ENCODE measurements at places on chromosomes 13 and 19.
A peak's percentile ranks its signal among the peaks of the same experiment; 100 is the strongest.

GRCh38 chr13:63128716-63129115 lies 1713.1 kb upstream of the PCDH20 start:
- no peak for DNase-seq

DNA sequence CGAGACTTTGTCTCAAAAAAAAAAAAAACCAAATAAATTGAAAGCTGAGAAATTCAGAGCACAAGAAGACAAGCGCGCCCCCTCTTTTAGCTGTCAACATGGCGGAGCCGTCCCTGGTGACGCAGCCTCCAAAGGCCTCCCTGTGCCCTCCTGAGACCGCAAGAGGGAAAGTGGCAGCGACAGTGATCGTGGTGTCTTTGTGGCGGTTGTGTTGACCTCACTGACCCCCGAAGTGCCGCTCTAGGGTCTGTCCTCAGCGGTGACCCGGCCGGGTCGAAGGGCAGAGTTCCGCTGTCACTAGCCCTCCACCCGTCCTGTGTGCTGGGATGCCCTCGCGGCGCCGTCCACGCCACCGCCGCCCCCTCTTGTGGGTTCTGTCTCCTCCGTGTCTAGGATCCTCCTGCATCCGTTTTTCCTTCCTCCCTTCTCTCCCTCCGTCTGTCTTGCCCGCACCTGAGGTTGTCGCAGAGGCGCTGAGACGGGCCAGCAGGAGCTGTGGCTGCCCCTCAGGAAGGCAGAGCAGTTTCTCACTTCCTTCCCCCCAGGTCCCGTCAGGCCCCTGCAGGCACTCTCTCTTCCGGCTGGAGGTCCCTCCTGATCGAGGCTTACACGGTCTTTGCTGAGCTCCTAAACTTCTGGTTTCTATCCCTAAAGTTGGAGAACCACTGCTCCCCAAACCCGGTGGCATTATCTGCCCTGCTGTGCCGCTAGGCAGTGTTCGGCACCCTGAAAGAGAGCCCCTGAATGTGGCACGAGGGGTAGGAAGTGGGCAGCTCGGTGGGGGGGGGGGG lies 7.2 kb downstream of the UHRF1 start:
- no peak for DNase-seq

DNA sequence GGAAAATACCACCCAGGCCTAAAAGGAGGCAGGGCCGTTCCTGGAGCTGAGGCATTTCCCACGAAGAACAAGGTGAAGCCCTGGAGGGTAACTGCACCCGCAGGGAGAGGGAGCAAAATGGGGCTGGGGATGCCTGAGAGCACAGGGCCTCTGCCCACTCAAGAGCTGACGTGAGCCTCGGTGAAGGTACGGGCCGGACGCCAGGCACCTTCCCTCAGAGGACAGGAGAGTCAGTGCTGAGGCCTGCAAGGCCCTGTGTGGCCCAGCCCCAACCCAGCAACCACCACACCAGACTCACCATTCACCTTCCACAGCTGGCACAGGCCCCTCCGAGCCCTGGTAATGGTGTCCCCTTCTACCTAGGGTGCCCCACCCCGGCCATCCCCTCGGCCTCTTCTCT lies 36.3 kb downstream of the DNMT1 start:
- DNase-seq = no peak

DNA sequence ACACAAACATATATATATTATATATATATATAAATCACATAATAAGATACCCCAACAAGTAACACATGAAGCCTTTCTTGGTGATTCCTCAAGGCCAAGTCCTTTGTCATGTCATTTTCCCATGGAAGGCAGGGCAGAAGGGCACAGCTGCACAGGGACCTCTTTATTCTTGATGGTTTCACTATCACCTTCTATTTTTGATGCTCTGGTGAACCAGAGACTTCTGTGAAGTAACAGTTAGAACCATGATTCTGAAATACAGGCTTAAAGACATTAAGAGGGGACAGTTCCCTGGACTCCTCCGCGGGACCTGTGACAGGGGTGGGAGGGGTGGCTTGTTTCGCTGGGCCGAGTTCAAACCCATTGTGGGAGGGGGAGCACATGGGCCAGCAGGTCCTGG lies 104.0 kb downstream of the DGKH start:
- DNase-seq = no peak

GRCh38 chr13:43140985-43141384 lies 117.6 kb downstream of the DNAJC15 start:
- DNase-seq = no peak

DNA sequence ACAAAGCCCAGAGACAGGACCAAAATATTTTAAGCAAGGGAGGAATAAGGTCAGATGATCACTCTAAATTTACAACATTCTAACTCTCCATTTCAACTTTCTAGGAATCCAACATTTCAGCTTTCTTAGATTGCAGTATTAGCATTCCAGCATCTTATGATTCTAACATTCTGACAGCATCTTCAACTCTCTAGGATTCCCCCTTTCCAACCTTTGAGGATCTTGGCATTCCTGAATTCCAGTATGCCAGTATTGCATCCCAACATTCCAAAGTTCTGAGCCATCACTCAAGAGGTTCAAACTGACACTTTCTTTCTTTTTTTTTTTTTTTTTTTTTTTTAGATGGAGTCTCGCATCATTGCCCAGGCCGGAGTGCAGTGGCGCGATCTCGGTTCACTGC lies 13.8 kb downstream of the TGFB1 start:
- no peak for DNase-seq

DNA sequence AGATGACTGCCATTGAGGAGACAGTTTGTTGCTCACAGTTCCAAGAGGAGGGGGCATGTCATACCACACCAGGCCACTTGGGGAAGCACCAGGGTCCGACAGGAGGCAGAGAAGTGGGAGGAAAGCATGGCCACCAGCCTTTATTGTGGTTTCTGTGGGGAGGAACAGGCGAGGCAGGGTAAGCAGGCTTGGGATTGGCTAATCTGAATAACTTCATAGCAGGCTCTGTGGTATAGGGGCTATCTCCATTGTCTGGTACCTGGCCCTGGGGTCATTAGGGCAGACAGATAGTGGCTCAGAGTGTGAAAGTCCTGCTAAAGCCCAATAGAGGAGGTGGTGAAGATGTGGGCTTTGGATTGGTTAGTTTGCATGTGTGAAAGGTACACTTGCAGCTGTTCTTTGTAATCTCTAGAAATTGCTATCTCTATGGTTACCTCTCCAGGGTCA lies 35.5 kb downstream of the CBY2 start:
- no peak for DNase-seq

DNA sequence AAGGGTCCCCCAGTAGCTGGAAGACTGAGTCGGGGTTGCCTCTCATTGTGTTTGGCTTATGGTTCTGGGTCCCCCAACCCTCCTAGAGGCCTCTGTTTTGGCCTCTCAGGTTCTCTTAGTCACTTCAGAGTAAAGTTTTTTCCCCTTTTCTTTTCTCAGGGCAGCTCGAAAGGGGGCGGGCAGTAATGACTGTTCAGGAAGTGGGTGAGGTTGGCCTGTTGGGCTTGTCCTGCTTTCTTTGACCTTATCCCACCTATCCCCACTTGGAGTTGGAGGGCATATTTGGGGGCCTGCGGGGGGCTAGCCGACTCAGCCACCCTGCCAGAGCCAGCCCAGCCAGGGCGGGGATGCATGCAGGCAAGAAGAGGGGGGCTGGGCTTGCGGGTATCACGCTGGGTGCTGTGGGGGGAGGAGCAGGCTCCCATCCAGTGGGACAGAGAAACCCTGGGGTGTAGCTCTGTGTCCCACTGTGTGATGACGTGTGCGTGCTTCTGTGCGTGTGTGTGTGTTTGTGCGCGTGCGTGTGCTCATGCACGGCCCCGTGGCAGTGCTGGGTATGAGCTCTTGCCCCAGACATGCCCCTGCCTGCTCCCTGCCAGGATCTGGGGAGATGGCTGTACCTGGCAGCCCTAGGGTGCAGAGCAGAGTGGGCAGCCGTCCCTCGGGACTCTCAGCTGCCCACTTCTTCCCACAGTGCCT lies 1.4 kb downstream of the CIC start:
- no peak for DNase-seq

GRCh38 chr13:64529874-64530485 lies 2700.2 kb downstream of the PCDH9 start:
- DNase-seq = no peak

GRCh38 chr19:1825909-1826556 lies 14.0 kb upstream of the ATP8B3 start:
- DNase-seq = peak; percentile 63

DNA sequence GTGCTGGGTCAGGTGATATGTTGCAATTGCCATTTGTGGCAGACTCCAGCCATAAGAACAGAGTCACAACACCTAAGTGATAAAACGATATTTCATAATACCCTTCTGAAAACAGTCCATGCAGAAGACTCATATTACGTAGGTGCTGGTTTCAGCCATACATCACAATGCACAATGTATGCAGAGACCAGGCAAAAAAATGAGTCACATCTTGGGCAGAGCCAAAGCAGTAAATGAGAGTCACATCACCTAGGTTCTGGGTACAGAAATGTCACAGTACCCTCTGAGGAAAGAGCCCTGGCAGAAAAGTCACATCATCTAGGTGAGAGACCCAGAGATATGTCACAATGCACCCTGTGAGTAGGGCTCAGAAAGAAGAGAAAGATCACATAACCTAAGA lies 125.2 kb upstream of the ZNF91 start:
- DNase-seq = no peak

DNA sequence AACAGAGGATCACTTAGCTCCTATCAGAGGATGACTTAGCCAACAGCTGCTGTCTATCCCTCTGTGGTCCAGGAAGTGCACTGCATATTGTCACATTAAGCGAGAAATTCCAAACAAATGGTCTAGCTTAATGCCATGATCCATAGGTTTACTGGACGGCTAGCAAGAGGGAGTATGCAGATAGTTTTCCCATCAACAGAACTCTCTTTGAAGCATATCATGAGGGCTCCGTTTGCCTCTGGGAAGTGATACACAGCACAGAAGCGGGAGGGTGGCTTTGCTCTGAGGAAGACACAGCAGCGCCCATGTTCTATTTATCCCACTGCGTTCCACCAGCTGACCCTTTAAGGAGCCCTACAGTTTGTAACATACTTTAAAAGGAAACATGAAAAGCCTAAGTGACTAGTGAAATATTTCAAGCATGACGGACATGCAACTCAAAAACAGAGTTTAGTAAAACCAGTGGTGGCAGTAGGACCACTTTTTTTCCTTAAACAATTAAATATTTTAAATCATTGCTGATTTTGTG lies 52.7 kb downstream of the COL4A1 start:
- no peak for DNase-seq

DNA sequence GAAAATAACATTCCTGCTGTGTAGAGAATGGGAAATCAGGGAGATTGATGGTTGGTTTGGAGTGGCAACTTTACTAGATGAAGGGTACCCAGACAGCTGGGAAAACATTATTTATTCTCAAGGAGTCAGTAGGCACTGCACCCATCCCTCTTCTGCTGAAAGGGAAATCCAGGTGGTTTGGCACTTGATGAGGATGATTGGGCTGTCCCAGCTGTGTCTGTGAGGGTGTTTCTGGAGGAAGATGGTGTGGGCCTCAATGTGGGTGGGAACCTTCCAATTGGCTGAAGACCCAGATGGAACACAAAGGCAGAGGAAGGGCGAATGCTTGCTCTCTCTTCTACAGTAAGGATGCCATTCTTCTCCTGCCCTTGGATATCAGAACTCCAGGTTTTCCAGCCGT lies 10.4 kb upstream of the SACS start:
- DNase-seq = no peak

DNA sequence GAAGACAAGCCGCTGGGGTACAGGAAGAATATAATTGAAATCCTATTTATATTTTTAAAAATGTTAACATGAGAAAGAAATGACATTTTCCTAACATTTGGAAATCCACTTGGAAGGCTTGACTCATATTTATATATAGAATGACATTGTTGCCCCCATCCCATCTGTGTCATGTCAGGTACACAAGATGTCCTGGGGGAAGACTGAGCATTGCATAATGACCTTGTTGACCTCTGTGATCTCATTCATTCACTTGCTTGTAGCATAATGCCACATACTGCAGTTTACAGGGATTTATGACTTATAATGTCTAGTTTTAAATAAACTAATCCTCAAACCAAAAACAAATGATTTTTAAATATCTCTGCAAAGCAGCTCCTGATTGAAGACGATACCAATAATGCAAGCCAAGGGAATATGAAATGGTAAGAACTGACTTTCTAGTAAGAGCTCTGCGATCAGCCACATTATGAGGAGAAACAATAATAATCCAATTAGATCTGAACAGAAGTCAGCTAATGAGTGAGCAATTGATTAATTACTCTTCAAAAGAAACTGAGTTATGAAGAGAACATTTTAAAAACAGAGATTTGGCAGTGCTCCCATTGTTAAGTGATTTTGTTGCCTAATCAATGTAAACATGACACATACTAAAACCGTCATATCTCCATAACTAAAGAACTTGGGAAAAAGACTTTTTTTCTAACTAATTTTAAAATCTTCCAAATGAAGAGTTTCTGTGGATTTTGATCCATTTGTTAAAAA lies 21.2 kb upstream of the VWA8 start:
- DNase-seq = no peak

DNA sequence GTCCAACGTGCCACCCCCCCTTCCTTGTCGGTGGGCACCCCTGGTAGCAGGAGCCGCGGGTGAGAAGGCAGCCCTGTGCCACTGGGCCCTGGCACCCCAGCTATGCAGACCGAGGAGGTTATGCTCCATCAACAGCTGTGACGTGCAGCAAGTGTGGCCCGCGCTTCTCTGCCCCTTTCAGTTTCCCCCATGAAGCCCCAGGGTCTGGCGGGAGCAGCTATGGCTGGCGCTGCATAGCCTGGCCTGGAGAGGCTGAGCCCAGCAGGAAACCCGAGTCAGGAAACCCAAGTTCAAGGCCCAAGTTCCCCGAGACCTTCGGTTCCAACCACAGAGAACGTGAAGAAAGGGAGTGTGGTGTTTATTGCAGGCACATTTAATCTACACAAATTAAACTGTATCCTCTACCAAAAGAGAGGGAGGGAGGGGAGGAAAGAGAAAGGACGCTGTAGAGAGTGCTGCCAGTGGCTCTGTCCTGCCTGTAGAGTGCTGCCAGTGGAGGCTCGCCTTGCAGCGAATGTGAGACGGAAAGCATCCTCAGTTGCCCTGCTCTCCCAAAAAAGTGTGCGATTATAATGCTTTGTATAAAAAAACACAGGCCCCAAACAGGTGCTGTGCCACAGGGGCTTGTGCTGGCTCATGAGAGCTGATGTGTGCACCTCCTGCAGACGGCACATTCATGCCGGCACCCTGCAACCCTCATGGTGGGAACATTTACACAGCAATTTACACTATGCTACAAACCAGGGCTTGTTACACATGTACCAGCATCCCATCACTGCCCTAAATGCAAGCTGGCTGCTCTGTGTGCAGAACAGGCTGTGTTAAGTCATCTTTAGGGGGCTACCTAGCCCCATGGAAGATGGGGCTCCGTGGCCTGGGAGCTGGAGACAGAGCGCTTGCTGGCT lies 16.3 kb downstream of the POP4 start:
- no peak for DNase-seq

GRCh38 chr19:36252047-36252446 lies 37.1 kb downstream of the ZNF146 start:
- no peak for DNase-seq

GRCh38 chr19:21439201-21439751 lies 42.3 kb downstream of the ZNF493 start:
- DNase-seq = no peak

GRCh38 chr13:21133077-21133476 lies 43.3 kb downstream of the SKA3 start:
- DNase-seq = no peak

Data from stimulated activated CD8-positive, alpha-beta memory T cell treated with anti-CD3 and anti-CD28 coated beads, Interleukin-4, amount 100 ng/mL, for 4 hours (primary cell).